HS-27A (cell line): ENCODE measurements at places on chromosomes 16 and 17.

DNA sequence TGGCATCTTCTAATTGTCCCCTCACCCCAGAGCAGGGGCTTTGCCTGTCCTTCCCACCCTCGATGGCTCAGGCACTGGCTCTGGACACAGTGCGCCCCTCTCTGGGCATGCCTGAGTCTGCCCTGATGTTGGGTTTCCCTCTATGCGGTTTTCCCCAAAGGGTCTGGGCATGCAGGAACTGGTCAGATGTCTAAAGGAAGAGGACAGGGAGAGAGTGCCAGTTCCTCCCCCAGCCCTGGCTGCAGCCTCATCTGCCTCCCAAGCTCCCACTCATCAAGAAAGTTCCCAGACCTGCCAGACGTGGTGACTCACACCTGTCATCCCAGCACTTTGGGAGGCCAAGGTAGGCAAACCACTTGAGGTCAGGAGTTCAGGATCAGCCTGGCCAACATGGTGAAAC, 41.3 kb upstream of the PABPN1L start:
- no peak for DNase-seq

GRCh38 chr17:8477715-8478441, 42.2 kb downstream of the NDEL1 start:
- no peak for DNase-seq

GRCh38 chr16:78729687-78730086, 630.2 kb downstream of the WWOX start:
- no peak for DNase-seq

- DNase-seq, result no peak
Measured at GRCh38 chr17:30165147-30165546, 48.5 kb downstream of the NSRP1 start.

DNA sequence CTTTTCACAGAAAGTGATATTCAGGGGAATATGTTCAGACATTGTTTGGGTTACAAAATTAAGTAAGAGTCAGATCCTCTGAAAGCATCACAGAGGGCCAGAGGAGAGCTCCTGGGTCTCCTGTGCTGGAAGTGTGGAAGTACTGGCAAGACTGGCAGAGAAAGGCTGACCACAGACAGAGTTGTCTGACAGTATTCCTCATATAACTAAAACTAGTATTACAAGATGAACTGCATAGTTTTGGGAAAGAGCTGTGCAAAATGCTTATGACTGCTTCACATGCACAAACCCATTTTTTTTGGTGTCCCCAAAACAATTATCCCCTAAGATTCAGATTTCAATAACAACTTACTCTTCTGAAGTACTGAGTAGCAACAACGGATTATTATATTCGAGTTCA, 35.2 kb downstream of the N4BP1 start:
- no peak for DNase-seq

GRCh38 chr16:57534337-57534880, 2.0 kb downstream of the CCDC102A start:
- no peak for DNase-seq
